ENCODE measurements at places on chromosomes 2 and 18.

- no peak for DNase-seq
These were observed 19.5 kb downstream of the NFE2L2 start for GRCh38 chr2:177245010-177245422.

GRCh38 chr2:127874378-127875269, 11.1 kb downstream of the AMMECR1L start:
- no peak for DNase-seq

DNA sequence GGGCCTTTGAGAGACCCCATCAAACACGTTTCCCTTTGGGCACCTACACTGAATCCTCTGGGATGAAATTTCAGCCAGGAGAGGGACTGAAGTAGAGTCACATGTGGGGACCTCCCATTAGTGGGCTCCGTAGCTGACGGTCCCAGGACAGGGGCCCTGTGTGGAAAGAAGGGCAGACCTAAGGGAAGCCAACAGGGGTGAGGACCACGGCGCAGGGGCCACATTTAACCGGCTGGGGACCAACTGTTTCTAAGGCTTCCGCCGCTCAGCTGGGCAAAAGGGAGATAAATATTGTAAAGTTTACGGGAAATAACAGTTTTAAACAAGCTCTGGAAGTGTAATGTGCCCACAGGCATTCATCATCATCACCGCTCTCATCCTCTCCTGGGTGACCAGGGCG, 42.7 kb downstream of the RRM2 start:
- no peak for DNase-seq

- no peak for DNase-seq
These were observed 84.4 kb downstream of the TGOLN2 start for GRCh38 chr2:85243101-85244072.

DNA sequence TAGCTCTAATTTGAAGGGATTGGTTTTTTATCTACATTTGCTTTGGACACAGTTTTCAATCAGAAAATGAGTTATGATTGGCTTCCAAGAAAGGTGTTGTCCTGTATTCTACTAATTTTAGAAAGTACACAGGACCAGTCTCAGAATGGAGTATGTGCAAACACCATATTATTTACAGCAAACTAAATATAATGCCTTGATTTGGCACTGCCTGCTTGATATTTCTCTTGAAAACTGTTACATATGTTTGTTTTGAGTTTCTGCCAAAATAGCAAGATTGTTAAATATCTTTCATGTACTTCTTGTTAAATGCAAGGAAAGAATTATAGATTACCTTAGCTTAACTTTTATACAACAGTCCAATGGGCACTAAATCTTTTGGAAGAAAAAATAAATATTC, 694.9 kb downstream of the KCNJ3 start:
- no peak for DNase-seq

- no peak for DNase-seq
These were observed 16.3 kb downstream of the PCBP1 start for GRCh38 chr2:70103531-70104061.

- DNase-seq: no peak
These were observed 45.9 kb downstream of the IL1R2 start for GRCh38 chr2:102037681-102038080.

- no peak for DNase-seq
These were observed 47.8 kb downstream of the HNMT start for GRCh38 chr2:138012082-138012481.

GRCh38 chr2:11568436-11568835, 34.6 kb downstream of the GREB1 start:
- DNase-seq: no peak

DNA sequence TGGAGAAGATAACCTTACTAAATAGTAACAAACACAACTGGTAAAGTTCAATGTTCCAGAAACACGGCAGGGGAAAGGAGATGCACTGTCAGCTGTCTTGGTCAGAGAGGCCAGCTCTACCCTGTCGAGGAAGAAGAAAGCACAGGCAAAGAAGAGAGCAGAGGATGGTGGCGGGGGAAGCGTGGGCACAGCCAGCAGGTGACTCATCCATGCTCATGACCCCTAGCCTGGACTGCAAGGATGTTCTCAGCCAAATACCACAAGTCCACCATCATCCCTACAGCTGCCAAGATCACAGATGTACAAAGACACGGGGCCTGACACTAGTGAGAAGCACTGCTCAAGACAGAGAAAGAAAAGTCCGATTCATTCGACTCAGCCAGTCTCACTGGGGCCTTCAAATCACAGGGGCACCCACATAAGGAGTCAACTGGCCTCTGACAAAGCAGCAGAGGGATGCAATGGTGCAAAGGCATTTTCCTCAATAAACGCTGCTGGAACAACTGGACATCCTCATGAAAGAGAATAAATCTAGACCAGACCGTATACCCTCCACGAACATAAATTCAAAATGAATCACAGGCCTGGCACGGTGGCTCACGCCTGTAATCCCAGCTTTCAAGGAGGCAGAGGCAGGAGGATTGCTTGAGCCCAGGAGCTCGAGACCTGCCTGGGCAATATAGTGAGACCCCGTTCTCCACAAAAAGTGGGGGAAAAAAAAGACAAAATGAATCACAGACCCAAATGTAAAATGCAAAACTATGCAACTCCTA, 5.6 kb downstream of the DTYMK start:
- DNase-seq: no peak

GRCh38 chr2:152894051-152894450, 175.6 kb downstream of the ARL6IP6 start:
- no peak for DNase-seq

DNA sequence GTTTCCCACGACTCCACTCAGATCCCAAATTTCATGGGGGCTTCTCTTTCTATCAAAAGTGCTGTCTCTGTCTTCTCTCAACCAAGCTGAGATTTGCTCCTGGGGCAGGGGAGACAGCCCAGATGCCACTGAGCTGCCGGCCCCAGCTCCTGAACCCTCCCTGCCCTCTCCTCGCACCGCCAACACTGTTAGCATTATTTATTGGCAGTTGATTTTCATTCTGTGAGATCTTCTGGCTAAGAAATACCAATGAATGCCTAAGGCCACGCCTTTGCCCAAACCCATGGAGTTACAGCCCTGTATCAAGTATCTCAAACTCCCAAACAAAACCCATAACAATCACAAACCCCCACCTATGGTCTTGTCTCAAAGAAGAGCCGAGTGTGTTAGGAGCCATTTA, 153.0 kb upstream of the TWIST2 start:
- DNase-seq: no peak
